ENCODE measurements at places on chromosomes 7 and 10. TPM values are rescaled to one million over a fixed set of nuclear protein-coding genes. Genes with fewer than 3 reads are reported as not detected.

The TLX1 gene
- 1.3 TPM for total RNA-seq

The EN2 gene
- not detected for total RNA-seq

The LGI1 gene
- total RNA-seq, result 8.5 TPM

The PTF1A gene
- not detected for total RNA-seq

The SLC16A9 gene
- 9.5 TPM for total RNA-seq

The SEMA4G gene
- total RNA-seq, result 1.7 TPM

The GPAM gene
- 14.9 TPM for total RNA-seq

The NYAP1 gene
- total RNA-seq, result 2.3 TPM

The CPEB3 gene
- 7.2 TPM for total RNA-seq

The ACTR1A gene
- total RNA-seq, result 75.2 TPM

The RNF148 gene
- total RNA-seq, result 3.2 TPM

The NXPH1 gene
- not detected for total RNA-seq

The CCDC136 gene
- 16.4 TPM for total RNA-seq

The BMI1 gene
- total RNA-seq, result 63.5 TPM

The TBC1D12 gene
- 18.4 TPM for total RNA-seq

The CC2D2B gene
- total RNA-seq, result 2.2 TPM

The CYP17A1 gene
- total RNA-seq, result not detected

The OR2A42 gene
- not detected for total RNA-seq

The LMBR1 gene
- 87.2 TPM for total RNA-seq

The CCDC7 gene
- total RNA-seq, result 129 TPM

The PPP1R17 gene
- total RNA-seq, result not detected

The CRYGN gene
- not detected for total RNA-seq

The RSPH10B gene
- total RNA-seq, result 0.31 TPM

All from tongue (tissue), 3 donors.